MV-4-11 (cell line): ENCODE measurements at places on chromosomes 12 and 14.
A peak's percentile ranks its signal among the peaks of the same experiment; 100 is the strongest.

DNA sequence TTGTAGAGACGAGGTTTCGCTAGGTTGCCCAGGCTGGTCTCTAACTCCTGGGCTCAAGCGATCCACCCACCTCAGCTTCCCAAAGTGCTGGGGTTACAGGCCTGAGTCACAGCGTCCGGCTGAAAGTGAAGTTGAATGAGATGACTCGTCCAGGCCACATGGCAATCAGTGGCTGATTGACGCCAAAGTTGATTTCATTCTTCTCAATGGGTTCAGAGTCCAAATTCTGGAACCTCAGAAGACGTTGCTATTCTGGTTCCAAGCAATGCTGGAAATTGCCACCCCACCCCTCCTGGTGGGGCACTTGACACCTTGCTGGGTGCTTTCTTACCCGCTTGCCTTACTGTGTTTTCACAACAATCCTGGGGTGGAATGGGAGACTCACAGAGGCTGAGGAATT lies 14.9 kb downstream of the ABCB9 start:
- DNase-seq = no peak

- peak; percentile 4 for DNase-seq
These were observed 28.8 kb downstream of the HOXC4 start for GRCh38 chr12:54082397-54082892.

DNA sequence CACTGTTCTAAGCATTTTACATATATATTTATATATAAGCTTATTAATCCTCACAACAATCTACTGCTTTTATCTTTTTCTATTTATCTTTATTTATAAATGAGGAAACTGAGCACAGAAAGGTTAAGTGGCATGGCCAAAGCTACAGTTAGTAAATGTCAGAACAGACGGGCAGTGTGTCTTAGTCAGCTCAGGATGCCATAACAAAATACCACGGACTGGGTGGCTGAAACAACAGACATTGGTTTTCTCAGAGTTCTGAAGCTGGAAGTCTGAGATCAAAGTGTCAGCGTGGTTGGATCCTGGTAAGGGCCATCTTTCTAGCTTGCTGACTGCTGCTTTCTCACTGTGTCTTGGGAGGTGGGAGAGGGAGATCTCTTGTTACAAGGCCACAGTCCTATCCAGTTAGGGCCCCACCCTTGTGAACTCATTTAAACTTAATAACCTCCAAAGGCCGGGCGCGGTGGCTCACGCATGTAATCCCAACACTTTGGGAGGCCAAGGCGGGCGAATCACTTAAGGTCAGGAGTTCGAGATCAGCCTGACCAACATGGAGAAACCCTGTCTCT lies 19.8 kb downstream of the RPGRIP1 start:
- peak; percentile 21 for DNase-seq

DNA sequence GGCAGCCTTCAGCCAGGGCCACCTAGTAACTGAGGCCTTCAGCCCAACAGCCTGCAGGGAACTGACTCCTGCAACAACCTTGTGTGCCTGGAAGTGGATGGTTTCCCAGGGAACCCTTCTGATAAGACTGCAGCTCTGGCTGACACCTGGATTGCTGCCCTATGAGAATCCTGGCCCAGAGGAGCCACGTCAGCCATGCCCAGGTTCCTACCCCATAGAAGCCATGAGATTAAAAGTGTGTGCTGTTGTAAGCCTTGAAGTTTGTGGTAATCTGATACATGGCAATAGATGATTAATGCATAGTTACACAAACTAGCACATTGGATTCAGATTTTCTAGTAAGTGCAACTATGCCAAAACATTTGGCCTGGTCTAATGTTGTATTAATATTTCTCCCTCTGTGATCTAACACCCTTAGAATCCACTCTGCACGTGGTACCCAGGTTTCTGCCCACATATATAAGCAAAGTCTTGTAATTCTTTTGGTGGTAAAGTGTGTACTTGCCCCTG lies 64.8 kb upstream of the BEGAIN start:
- DNase-seq = no peak
